ENCODE measurements at places on chromosomes 6 and 20.

GRCh38 chr20:63658749-63659187 is 656 bp downstream of the RTEL1 start:
- DNase-seq, result no peak

GRCh38 chr6:1176567-1176966 is 135.3 kb upstream of the FOXQ1 start:
- no peak for DNase-seq

- no peak for DNase-seq
These were observed 30.6 kb downstream of the ELMO2 start for GRCh38 chr20:46375771-46376170.

DNA sequence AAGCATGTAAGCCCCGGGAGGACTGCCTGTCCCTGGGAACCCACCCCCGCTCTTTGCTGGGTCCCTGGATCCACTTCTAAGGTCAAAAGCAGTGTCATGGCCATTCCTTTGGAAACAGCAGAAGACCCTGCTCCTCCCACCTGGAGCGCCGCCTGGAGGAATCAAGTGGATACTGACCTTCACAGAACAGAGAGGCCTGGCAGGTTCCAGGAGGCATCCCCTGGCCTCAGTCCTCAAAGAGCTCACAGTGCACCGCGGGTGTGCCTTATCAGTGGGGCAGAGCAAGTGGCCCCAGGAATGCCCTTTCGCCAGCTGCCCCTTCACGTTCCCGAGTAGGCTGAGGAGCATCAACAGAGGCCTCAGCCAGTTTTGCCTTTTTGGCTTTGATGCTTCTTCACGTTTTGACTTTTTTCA is 11.1 kb upstream of the SLC4A11 start:
- DNase-seq, result no peak

- DNase-seq, result no peak
These were observed 16.2 kb downstream of the AAR2 start for GRCh38 chr20:36252511-36252910.

DNA sequence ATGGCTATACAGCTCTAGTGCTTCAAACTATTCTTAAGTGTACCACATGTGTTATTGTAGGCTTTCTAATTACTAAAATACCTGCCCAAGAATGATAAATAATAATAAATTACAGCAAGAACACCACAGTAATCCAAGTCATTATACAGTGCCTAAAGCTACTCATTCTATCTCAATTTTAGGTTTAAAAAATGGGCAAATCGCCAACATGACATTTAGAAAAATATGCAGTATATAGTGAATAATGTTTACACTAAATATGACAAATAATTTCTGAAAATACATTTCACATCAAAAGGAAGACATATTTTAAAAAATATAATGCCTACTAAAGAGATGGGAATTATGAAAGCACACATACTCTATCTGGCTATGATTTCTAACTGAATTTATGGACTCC is 91.8 kb downstream of the MAN1A1 start:
- no peak for DNase-seq

DNA sequence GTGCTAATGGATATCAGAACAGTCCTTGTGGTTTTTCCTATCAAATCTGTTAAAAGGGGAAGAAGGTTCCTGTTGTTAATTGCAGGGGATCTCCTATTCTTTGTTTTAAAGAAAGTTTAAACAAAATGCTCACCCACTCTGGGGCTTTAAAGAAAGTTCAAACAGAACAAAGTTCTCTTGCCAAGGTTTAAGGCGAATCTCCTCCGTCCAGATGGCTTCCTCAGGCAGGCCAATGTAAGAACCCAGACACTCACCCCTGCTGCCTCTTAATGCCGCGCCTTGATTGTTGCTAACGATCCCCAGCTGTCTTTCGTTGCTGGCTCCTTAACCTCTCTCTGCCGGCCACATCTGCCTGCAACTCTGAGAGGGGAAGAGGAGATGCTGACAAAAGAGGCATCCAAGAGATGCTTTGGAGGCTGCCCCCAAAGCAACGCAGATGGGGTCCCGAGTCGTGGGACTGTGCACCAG is 235.0 kb upstream of the PRDM1 start:
- DNase-seq, result no peak

DNA sequence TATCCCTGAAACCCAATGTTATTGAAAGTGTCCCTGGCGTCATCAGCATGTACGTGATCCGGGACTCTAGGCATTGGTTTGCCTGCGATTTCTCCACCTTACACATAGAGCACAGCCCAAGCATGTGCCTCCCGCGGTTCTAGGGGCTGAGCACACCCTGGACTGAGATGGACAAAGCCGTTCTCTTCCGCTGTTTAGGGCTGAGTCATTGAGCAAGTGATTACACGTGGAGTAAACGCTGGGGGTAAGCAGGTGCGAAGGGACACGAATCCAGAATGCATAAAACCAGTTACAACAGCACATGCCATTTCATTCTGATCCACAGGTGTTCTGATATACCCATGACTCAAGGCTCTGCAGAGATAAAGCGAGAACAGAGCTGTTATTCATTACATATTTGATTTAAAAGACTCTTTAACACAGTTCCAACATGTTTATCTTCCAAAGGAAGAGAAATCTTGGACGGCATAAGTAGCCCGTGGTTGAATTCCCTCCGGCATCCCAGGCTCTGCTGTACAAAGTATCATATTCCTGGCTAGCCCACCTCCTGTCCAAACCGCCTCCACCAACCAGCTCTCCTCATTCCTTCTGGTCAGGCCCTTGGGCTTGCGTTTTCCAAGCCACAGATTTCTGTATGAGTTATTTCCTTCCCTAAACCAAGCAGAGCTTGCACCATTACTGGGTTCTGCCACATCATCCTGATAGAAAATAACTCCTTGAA is 36.1 kb upstream of the THBS2 start:
- no peak for DNase-seq

GRCh38 chr6:89640804-89641203 is 2.3 kb upstream of the LYRM2 start:
- no peak for DNase-seq

GRCh38 chr20:63847237-63848002 is 13.9 kb upstream of the ABHD16B start:
- DNase-seq, result no peak

DNA sequence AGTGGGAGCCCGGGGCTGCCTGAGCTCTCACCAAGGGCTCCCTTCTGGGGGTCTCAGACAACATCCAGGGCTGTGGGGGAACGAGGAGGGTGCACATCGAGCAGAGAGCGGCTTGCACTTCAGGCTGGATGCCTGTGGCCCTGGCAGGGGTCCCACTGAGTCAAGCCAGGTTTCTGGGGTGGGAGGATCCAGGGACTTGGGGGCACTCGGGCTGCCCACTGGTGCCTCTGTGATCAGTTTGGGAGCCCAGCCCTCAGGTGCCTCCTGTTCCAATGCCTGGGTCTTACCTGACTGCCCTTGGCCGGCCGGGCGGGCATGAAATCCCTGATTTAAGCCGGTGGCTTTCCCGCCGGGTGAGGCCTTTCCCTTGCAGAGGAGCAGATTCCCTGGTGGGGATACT is 470 bp downstream of the COL20A1 start:
- DNase-seq, result no peak

GRCh38 chr6:23890543-23891227 is 235.3 kb upstream of the NRSN1 start:
- no peak for DNase-seq

- no peak for DNase-seq
These were observed 109.9 kb downstream of the PSMB1 start for GRCh38 chr6:170443151-170443662.

GRCh38 chr20:47561603-47562583 is 60.2 kb downstream of the NCOA3 start:
- no peak for DNase-seq

GRCh38 chr6:110485491-110485890 is 9.1 kb upstream of the SLC22A16 start:
- DNase-seq, result no peak

DNA sequence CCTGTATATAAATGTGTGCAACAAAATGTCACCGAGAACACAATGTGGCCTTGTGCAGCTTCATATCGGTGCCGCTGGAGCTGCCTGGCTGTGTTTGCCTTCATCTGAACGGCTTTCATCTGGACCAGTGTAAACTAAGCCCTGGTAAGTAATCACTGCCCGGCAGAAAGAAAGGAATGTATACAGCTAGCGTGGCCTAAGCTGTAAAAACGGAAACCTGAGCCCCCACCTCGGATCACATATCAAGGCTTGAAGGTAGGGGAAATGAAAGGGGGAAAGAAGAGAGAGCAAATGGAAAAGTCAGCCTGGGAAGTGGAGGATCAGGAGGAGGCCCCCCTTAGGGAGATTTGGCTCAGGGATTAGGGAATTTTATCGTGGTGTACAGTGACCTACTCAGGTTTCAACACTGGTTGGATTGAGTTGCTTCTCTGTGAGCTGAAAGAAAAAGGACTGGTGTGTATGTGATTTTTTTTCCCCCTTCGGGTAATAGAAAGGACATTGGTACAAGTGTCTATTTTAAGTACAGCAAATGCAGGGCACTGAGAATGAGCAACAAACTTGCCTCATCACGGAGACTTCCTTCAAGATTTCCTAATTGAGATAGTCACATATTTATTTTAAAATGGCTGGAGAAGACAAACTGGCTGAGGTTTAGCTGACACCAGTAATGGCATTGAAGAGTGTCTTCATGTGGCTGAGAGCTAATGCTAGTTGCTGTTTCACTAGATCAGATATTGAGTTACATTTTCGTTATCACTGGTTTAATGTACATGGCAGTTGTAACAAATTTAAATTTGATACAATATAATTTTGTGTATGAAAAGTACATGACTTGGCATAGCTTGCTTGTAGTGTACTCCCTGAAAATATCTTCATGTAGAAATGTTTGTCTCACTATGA is 3.5 kb downstream of the SOBP start:
- no peak for DNase-seq

GRCh38 chr20:47791084-47791599 is 5.9 kb upstream of the SULF2 start:
- no peak for DNase-seq

GRCh38 chr20:62675156-62675876 is 33.0 kb downstream of the SLCO4A1 start:
- no peak for DNase-seq

GRCh38 chr20:19828232-19828631 is 70.2 kb downstream of the RIN2 start:
- DNase-seq, result peak; percentile 23

Data from CD4-positive, alpha-beta T cell treated with Interleukin-2 at 100 ng/mL for 4 hours (primary cell).